NCI-H2029 (cell line): ENCODE measurements at places on chromosomes 7 and 10.

DNA sequence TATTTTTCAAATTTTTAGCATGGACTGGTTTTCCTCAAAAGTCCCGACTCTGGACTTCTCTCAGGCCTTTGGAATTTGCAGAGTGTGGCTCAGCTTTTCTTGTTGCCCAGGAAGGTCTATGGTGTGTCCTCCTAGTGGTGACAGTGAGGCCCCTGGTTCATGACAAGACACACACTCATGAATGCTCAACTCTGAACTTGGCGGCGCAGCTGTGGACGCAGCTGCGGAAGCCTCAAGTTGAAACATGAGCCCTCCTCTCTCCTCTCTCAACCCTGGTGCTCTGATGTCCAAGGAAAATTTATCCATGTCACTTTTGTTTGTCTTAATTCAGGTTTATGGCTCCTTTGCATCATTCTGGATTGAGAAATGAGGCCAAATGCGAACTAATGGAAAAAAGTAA lies 183.9 kb downstream of the HECW1 start:
- no peak for DNase-seq

DNA sequence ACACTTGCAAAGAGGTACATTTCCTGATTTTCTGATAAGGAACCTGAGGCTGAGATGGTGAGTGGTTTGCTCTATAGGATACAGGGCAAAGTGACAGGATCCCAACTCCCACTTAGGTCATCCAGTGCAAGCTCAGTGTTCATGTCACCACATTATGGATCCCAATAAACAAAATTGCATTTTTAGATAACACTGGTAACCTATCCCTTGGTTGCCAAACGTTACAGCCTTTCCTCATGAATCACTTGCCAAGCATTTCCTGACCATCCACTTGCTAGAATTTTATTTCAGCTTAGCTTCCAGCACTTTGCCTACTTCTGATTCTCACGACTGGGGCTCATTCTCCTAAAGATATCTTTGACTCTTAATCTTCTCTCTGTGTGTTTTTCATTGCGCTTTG lies 131.4 kb upstream of the ODAD2 start:
- no peak for DNase-seq

DNA sequence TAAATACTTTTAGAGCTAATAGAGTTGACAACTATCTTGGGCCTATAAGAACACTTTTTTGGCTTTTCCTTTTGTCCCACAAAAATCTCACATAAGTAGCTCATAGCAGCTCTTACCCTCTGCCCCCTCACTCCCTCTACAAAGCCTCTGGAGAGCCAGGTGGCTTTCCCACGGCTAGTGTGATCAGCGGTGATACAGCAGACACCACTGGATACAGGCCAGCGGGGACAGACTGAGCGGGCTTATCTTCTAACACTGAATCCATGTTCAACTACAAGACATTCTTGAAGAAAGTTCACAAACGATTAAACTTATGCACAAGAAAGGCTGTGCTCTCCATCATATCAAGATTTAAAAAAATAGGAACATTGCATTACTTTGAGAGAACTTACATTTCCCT lies 377.2 kb downstream of the PARD3 start:
- no peak for DNase-seq

GRCh38 chr10:78559661-78560340 lies 509.0 kb upstream of the ZMIZ1 start:
- no peak for DNase-seq

DNA sequence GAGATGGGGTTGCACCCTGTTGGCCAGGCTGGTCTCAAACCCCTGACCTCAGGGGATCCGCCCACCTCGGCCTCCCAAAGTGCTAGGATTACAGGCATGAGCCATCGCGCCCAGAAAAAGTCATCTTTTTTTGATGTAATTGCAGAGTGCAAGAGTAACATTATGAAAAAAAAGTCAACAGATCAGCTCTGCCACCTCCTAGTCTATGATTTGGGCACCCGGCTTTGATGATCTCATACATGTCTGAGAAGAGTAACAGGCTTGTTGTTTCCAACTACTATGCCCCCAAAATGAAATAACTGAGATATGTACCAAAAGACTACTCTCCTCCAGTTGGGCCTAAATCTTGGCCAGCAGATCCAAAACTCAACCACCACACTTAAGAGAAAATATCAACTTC lies 40.8 kb downstream of the VOPP1 start:
- DNase-seq: no peak

GRCh38 chr7:80785961-80786536 lies 132.8 kb downstream of the SEMA3C start:
- DNase-seq: no peak

- no peak for DNase-seq
Measured at GRCh38 chr7:17556247-17556956, 257.9 kb downstream of the AHR start.

GRCh38 chr7:84194484-84195271 lies at the start of gene SEMA3A:
Gene SEMA3A (minus strand): TSS chr7:84194789. CDS start chr7:84194586, 203 bp downstream.
- DNase-seq: no peak

GRCh38 chr10:99731306-99732032 lies 458 bp downstream of the COX15 start:
- DNase-seq: no peak

GRCh38 chr10:78483641-78484040 lies 450.0 kb downstream of the RPS24 start:
- no peak for DNase-seq

GRCh38 chr10:113454341-113455061 lies 98.4 kb upstream of the HABP2 start:
- no peak for DNase-seq

DNA sequence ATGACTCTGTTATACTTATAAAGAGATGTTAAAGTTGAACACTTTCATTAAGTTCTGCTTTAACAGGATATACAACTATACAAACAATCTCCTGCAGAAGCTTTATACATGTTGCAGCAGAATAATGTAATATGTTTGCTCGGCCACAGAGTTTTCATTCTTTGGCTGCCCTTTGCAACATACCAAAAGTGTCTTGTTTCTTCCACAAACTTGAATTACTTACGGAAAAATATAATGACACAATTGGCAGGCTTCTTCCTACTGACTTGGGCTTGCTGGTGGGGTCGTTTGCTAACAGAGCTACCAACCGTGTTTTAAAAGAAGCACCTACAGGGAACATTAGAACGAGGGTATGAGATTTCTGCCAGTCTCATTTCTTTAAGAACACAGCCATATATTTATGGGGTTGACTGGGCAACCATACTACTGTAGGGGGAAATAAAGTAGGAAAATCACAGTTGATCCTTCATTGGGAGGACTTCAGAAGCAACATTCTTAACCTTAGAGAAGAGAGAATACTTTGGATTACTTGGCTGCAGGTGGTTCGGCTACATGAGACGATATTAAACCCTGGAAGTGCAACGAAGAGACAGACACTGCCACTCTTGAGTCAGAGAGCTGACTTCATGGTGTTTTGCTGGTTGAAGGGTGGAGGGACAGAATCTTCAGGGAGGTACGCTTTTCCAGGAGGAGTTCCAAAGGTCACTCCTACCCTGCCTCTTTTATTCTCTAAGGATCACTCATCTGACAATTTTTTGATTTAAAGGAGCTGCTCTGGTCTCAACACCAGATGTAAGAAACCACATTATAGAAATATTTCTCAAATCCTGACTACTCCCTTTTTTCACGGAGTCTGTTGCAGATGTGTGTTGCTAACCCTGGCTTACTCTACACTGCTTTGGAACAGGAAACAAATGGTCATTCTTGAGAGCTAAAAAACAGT lies 123.9 kb downstream of the SEMA3C start:
- DNase-seq: no peak

- DNase-seq: no peak
Measured at GRCh38 chr7:148276314-148277041, 314.1 kb upstream of the C7orf33 start.

DNA sequence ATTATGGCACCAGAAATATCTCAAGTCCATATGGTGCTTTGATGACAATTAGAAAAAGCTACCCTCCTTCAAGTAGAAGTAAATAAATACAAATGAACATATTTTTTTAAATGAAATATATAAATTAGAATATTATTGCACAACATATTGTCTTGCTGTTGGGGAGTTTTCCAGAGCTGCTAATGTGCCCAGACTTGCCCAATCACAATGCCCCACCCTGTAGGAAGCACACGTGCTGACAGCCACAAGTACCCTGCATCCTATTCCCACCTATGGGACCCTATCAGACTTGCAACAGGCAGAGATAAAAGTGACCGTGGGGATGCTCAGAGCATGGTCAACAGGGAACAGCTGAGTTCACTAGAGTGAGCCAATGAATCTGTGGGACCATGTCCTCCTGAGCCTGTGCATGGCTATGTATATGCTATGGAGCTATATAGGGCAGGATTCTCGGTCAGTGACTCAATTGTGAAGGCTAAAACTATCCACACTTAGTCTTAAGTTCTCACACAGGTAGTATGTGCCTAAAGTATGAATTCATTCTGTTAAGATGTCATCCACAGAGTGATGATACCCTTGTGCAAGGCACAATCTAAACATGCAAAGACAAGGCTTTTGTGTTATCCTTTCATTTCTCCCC lies 336.0 kb downstream of the HGF start:
- DNase-seq: no peak

GRCh38 chr7:92466682-92467081 lies 11.1 kb downstream of the ERVW-1 start:
- DNase-seq: no peak

DNA sequence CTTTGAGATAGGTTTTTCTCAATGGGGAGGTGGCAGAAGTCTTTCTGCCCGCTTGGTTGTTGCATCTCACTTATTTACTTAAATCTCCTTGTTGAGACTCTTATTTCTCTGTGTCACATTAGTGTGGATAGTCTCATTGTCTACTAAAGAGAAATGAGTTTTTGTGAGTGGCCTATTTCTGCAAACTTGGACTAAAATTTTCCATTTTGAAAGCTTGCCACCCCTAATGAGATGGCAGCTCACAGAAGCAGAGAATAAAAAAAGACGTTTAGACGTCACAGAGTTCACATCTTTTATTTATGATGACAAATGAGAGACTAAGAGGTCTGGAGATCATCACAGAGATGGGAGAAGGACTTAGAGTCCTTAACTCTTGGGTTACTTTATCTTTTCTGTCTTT lies 262.7 kb upstream of the PHYHIPL start:
- no peak for DNase-seq

GRCh38 chr7:23093546-23093945 lies 12.0 kb upstream of the KLHL7 start:
- DNase-seq: no peak

- no peak for DNase-seq
Measured at GRCh38 chr10:88243836-88244730, 339.0 kb downstream of the RNLS start.

DNA sequence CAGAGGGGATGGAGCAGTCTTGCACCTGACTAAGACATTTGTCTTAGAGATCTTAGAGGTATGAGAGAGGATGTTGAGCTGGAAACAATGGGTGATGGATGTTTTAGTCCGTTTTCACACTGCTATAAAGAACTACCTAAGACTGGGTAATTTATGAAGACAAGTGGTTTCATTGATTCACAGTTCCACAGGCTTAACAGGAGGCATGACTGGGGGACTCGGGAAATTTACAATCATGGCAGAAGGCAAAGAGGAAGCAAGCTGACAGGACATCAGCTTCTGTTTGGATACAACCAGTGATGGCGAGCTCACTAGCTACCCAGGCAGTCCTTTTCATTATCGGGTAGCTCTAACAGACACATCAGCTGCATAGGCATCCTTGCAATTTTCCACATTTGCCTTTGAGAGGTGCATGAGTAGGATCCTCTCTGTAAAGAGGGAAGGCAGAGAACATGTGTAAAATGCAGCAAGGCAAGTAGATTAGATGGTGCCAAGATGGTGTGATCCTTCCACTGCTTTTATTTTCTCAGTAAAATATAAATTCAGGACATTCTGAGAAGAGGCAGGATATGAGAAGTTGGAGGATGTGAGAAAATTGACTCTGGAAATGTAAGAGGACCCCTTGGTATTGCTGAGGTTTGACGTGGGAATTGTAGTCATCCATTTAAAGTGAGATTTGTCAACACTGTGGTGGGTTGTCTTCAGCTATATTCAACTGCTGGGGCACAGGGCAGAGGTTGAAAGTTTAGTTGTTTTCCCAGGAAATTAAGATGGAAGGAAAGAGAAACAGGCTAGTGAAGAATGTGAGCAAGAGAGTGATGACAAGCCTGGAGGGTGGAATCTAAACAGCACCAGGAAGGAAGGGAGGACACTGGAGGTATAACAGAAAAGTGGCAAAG lies 1140.0 kb upstream of the AUTS2 start:
- DNase-seq: no peak

DNA sequence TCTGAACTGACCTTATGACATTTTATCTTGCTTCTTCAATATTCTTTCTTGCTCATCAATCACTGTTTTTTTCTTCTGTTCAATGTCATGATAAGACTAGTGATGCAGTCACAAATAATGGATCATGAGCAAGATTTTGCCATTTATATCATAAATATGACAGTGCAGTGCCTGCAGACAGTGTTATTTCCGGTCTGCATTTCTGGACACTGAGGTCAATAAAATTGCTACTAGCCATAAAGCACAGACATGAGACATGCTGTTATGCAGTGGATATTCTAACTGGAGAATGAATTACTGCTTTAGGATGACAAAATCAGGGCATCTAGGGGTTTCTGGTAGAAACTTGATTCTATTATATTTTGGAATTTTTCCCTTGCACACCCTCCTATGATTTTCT lies 1509.7 kb upstream of the LRRTM3 start:
- no peak for DNase-seq

DNA sequence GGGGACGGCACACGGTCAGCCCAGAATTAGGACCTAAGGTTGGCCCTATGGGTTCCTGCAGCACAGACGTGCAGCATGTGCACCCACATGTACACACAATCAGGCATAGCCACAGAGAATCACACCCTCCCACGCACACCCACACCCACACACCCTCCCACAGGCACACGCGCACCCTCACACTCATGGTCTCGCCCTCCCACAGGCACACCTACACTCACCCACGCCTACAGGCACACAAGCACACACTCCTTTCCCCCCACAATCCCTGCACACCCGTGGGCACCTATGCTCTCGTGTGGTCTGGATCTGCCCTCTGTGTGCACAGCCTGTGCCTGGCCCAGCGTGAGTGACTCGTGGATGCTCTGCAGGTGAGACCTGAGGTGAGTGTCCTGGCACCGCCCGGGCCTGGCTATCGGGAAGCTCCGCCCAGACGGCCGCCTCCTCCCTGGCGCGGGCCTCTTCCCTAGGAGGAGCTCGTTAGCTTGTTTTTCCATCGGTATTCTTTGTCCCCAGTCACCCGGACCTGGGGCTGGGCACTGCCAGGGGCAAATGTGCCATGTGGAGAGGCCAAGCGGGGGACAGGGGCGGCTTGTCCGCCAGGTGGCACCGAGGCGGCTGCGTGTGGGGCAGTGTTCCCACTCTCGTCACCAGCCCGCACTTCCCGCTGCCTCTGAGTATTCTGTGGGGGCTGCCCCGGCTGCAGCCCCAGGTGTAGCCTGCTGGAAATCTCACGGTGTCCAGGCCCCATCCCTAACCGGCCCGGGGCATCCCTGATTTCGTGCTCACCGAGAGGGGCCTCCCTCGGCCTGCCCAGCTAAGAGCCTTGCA lies 110.2 kb upstream of the FAM20C start:
- DNase-seq: no peak

- DNase-seq: no peak
Measured at GRCh38 chr7:82294865-82295264, 148.7 kb downstream of the CACNA2D1 start.

GRCh38 chr7:77222065-77222464 lies 22.4 kb upstream of the FGL2 start:
- DNase-seq: no peak
